ENCODE measurements at places on chromosomes 7 and 10.

- no peak for DNase-seq
These were observed 139.8 kb upstream of the RSU1 start for GRCh38 chr10:16957038-16957437.

- DNase-seq = no peak
These were observed 36.4 kb downstream of the CPVL start for GRCh38 chr7:29109899-29110298.

- DNase-seq = no peak
These were observed 21.9 kb downstream of the THSD7A start for GRCh38 chr7:11810043-11810625.

GRCh38 chr7:92563345-92563744 is 26.8 kb downstream of the FAM133B start:
- no peak for DNase-seq

GRCh38 chr10:102106998-102107397 is 13.2 kb downstream of the LDB1 start:
- no peak for DNase-seq

DNA sequence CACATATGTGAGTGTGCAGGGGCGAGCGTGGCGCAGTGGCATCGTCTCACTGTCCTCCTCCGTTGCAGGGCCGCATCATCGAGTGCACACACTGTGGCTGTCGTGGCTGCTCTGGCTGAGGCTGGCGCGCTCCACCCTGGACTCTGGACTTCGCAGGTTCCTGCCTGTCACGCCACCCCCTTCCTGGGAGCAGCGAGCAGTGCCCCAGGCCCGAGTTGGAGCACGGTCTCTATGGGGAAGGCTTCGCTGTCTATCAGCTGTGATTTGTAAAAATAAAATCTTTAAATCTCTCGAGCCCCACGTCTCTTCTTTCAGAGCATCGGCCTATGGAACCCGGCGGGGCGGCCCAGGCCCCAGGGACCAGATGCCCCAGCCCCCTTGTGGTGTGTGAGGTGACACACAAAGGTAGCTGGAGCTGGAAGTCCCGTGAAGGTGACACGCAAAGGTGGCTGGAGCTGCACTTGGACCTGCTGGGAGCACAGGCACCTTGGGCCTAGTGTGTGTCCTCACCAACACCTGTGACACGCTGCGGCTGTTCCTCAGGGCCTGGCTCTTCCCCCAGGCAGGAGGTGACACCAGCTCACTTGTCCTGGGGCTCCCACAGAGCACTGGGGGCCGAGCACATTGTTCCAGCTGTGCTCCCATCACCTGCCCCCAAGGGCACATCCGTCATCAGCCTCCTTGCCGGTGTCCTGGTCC is 10.7 kb downstream of the BUD31 start:
- DNase-seq = no peak

- no peak for DNase-seq
These were observed 19.2 kb upstream of the OR6B1 start for GRCh38 chr7:143980746-143981510.

DNA sequence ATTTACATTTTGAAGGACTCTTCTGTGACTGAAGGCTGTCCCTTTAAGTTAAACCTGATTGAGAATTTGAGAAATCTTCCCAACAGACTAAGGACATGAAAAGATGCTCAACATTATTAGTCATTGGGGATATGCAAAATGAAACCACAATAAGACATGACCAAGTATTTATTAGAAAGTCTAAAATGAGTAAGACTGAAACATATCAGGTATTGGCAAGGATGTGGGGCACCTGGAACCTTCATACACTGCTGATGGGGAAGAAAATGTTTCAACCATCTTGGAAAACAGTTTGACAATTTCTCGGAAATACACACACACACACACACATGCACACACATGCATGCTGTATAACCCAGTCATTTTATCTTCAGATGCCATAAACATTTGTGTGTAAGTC is 132.1 kb upstream of the CDK6 start:
- DNase-seq = no peak

DNA sequence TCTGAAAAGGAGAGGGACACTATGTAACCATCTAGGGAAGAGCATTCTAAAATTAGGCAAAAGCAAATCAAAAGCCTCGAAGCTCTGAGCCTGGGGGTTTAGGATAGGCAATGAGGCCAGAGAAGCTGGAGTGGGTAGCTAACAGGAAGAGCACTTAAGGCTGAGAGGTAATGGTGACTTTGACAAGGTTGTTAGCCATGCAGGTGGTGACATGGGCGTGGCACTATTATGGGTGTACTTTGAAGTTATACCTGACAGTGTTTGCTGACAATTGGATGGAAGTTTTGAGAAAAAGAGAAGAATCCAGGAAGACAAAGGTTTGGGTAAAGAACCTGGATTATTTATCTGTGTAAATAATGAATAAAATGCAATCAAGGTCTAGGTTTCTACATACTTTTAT is 383.0 kb upstream of the SEMA3C start:
- DNase-seq = no peak

GRCh38 chr7:542713-543500 is 23.3 kb upstream of the PDGFA start:
- DNase-seq = no peak

DNA sequence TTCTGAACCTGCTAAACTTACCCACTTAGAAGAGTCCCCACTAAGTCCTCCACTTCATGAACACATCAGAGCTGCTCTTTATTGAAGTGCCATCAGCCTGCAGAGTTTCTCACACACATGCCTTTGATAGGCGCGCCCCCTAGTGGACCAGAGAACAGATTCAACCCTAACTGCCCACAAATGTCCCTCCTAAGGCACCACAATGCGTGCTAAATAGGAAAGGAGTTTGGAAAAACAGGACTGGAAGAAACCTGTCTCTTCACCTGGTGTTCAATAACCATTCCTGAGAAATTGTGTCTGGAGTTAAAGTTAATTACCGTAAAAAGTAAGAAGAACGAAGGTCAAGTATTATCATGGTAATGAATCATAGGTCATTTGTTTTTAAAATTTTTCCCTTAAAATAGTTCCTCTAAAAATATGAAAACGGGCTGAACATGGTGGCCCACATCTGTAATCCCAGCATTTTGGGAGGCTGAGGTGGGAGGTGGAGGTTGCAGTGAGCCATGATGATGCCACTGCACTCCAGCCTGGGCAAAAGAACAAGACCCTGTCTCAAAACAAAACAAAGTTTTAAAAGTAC is 249.7 kb downstream of the ELMO1 start:
- DNase-seq = peak; percentile 39

DNA sequence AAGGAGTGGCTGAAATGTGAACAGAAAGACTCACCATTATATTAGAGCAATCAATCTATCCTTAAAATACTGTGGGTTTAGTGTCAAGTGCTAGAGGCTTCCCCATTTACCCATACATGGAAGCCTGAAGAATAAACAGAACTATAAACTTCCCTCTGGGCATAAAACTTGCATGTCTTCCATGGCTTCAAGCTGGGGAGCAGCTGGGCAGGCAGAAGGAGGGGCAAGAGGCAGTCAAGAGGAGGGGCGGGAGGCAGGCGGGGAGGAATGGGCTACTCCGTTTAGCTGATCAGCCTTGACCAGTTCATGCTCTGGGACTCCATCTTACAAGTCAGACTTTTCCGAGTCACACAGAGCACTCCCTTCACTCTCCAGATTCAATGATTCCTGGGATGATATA is 3.5 kb upstream of the PRSS1 start:
- DNase-seq = no peak

DNA sequence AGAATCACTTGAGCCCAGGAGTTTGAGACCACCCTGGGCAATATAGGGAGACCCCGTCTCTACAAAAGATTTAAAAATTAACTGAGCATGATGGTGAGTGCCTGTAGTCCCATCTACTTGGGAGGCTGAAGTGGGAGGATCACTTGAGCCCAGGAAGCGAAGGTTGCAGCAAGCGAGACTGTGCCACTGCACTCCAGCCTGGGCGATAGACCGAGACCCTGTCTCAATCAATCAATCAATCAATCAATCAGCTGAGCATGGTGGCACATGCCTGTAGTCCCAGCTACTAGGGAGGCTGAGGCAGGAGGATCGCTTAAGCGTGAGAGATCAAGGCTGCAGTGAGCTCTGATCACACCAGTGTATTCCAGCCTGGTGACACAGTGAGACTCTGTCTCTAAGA is 40.5 kb downstream of the DNAJB12 start:
- DNase-seq = no peak

DNA sequence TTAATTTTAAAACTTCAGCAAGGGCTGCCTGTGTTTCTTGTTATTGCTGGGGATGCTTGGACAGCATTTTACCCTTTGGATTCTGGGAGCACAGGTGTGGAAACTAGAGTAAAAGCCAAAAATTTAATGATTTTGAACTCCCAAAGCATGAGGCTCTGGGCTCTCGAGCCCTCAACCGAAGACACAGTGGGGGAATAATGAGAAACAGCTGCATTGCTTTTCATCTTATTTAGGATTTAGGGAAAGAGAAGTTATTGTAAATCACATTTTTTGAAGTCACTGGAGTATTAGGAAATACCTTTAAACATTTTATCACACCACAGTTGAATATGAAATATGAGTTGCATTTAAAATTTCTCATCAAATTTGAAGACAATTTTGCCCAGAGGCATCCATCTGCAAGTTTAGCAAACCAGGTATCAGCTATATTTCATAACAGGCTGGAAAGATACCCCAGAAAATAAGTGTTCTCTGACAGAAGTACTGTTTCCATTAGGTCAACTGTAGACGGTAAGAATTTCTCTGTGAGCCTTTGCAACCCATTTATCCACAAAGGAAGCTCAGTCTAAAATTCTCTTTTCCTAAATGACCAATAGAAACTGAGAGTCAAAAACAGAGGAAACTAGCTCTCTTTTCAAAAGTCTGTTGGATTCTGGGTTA is 290.6 kb upstream of the PHYHIPL start:
- no peak for DNase-seq

- DNase-seq = no peak
These were observed 382.6 kb upstream of the SHH start for GRCh38 chr7:156194813-156195212.

GRCh38 chr10:17412323-17412722 is 42.1 kb downstream of the ST8SIA6 start:
- no peak for DNase-seq

DNA sequence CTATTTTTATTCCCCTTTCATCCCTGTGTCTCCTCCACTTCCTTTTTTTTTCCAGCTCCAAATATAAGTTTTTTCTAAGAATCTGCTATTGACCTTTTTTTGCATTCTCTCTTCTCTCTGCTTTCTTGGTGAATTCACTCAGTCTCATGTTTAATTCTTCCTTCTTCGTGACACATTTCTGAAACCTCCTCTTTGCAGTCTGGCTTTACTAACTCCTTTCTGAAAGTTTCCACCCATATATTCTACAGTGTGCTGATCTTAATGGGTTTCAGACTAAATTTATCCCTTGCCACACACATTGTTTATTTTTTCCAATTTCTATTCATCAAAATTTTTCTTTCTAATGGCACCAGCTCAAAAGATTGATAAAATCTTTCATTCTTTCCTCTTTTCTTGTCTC is 47.8 kb upstream of the CALD1 start:
- DNase-seq = no peak

GRCh38 chr7:100515072-100515532 is 23.9 kb upstream of the AGFG2 start:
- DNase-seq = no peak

- no peak for DNase-seq
These were observed 154.7 kb downstream of the PON1 start for GRCh38 chr7:95169678-95170077.

- no peak for DNase-seq
These were observed 19.5 kb downstream of the TSPAN33 start for GRCh38 chr7:129163875-129164544.

DNA sequence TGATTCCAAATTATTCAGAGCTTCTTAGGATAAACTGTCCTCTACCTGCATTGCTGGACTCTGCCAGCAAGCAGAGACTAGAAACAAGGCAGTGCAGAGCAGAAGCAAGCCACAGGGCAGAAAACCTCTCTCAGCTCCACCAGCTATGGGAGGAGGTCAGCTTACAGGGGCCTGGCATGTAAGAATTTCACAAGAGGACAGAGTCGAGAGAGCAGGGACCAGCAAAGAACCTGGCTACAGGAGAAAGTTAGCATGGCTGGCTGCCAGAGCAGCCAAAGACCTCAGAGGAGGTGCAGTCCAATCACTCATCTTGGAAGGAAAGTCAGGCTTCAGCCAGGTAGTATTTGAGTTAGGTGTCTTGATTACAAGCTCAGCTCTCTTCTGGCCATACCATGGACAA is 62.9 kb downstream of the ENO4 start:
- no peak for DNase-seq

GRCh38 chr7:64602518-64602917 is 39.6 kb upstream of the ZNF680 start:
- DNase-seq = no peak

- DNase-seq = no peak
These were observed 90.0 kb downstream of the C1GALT1 start for GRCh38 chr7:7272294-7272693.

DNA sequence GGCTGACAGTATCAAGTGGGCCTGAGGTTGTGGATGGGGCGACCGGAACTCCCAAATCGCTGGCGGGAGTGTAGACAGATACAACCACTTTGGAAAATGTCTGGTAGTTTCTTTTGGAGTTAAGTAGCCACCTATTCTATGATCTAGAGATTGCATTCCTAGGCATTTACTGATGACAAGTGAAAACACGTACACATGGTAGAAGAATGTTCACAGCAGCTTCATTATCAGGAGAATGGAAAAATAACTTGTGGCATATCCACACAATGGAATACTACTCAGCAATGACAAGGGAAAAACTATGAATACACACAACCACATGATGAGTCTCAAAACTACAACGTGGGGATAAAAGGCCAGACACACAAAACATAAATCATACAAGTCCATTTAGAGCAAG is 146.0 kb downstream of the MYOF start:
- no peak for DNase-seq

DNA sequence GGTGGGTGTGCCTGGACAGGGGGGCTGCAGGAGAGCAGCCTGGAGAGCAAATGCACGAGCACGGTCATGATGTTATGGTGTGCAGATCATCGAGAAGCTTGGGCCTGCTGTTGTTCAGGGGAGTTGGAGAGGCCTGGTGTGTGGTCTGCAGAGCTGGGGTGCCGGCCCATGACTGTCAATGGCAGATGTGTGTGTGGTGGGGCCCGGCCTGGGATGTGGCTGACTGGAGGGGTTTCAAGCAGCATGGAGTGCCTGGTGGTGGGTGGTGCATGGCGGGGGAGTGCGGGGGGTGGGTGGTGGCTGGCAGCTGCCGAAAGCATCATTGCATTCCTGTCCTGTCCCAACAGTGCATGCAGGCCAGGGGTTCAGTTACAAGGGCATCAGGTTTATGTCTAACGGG is 122.6 kb downstream of the DOCK1 start:
- DNase-seq = no peak

DNA sequence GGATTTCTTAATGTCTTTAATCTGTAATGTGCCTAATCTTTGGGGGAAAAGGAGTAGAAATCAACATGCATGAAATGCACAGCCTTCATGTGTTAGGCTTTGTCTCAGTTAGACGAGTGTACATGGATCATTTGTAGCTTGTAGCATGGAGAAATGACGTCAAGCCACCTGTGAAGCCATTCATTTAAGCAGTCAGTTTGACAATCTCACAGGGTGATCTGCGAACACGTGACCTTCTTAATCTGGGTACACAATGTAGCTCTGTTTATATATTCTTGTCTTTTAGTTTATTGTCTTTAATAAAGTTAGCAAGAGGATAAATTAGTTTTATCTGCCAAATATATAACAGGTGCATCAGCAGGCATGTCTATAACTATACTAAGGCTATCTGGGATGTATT is 351.9 kb upstream of the LRGUK start:
- no peak for DNase-seq

Measured in naive B cell (primary cell).